Fibroblast of skin of scalp (primary cell): ENCODE measurements at places on chromosomes 7 and 10.

DNA sequence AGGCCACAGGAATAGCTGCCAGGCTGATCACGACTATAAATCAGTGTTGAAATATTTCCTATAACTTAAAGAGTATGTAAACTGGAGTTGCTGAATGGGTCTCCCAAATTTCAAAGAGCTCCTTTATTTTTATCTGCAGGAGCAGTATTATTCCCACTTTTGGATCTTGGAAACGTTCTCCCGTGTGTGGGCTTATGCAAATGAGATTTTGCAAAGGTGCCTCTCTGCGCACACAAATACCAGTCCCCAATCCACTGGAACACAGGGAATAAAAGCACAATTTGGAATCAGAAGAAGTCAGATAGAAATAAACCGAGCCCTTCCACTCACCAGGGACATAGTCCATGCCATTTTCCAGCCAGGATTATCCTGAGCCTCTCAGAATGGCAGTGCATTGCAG lies 350.2 kb upstream of the CELF2 start:
- no peak for DNase-seq

GRCh38 chr7:22082886-22083703 lies 137.4 kb upstream of the CDCA7L start:
- DNase-seq: peak; percentile 79

DNA sequence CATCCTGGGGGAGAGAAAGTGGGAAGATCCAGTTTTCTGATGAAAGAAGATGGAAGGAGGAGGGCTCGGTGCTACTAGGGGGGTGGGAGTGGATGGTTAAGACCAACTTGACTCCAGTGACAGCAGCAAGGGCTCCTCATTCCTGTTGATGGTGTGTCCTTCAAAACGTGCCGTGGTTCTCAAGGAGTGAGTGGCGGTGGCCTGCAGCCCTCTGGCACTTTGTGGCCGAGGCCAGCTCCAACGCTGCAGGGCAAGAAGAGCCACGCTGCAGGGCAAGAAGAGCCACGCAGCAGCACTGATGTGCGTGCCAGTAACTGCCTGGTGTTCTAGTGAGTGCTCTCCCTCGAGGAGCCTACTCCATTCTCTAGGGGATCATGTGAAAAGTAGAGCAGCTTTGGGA lies 72.1 kb downstream of the GRK5 start:
- no peak for DNase-seq

DNA sequence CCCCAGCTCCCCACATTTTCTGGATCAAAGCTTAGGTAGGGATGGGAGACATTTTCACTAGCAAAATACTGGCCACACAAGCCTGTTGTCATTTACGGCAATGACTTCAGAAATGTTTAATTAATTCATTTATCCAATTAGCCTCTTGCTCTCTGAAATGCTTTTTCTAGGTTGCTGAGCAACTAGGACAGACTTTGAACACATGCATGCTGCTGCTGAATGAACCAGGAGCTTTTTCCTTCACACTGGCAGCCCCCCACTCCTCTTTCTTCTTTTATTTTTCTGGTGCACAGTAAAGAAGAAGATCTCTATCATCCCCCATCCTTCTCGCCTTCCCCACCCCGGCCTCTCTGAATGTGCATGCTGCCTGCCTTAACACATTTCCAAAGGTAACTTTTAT lies 22.5 kb downstream of the SORCS3 start:
- DNase-seq: no peak

DNA sequence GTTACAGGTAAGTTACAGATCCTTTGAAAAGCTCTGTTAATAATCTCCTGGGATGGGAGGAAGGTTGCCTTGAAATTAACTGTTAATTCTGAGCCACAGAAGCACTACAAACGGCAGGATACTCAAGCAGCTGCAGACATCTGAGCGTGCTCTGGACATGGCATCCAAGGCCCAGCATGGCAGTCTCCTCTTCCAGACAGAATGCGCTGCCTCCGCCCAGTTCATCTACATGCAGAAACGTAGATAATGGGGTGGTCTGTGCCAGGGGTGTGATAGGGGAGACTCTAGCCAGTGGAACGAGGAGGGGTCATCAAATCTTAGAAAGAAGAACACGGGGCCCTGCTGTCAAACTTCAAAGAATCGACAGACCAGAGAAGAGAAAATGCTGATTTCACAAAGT lies 13.8 kb downstream of the VIPR2 start:
- DNase-seq: no peak

GRCh38 chr10:79234391-79235315 lies 112.6 kb upstream of the PPIF start:
- no peak for DNase-seq

DNA sequence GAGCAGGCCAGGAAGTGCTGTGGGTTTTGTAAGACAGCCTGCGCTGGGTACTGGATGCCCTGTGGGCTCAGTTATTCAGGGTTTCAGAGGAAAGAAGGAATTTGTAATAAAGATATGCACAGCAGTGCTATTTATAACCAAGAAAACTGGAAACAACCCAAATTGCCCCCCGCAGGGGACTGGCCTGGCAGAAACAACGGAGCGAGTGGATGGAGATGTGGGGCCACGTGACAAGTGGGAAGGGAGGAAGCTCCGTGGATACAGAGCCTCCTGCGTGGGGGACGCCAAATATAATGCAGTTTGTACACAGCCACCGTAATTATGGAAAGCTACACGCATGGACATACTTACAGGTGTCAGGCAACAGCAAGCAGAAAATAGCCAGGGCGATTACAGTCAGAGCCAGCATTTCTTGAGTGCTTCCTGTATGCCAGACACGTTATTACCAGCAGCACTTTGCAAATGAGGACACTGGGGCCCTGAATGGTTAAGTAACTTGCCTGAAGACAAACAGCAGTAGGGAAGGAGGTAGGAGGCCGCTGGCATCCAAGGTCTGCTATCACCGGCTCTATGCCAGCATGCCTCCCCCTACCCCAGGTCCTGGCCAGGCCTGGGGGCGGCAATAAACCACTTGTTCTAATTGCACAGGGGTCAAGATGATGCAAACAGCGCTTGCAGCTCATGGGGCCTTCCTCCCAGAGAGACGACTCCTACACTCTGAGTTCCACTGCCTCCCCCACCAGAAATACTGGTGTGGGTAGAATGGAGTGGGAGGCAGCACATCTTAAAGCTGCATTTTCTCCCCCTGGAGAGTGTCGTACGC lies 8.7 kb upstream of the CAMK2B start:
- peak; percentile 40 for DNase-seq

- no peak for DNase-seq
Measured at GRCh38 chr7:39605087-39605486, 18.3 kb upstream of the RALA start.

DNA sequence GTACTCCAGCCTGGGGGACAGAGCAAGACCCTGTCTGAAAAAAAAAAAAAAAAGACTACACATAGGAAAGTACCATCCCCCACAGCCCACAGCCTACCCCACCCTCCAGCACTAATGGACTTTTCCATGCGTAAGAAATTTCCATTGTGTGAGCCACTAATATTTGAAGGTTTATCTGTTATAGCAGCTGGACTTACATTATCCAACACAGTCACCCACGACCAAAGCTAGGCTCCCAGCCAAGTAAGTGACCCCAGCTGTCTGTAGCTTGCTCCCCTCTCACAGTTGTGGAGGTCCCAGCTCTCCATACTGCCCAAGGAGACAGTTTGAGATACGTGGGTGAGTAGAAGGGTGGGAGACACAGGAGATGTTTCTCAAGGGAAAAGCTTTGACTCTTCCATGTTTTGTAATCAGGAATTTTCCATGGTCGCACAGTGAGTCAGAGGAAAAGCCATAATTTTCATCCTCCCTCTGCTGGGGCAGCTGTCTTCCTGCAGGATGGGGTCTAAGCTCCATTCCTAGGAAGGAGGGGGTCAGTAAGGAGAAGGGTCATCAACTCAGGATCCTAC lies 57.4 kb downstream of the CAV1 start:
- peak; percentile 84 for DNase-seq

DNA sequence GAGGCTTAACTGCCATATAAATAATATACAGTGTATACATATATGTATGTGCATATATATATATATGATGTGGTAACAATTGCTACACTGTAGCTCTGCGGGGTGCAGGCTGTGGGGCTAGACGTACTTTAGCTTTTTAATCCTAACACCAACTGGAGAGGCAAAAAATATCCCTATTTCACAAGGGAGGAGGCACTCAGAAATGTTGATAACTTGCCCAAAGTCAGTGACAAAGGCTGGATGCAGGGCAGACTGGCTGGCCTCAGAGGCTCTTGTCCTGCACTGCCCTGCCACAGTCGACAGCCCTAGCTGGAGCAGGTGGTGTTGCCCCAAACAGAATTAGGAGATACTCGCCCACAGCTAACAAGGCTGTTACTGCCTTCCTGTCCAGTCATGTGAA lies 1.5 kb upstream of the RELN start:
- DNase-seq: no peak
